ENCODE measurements at places on chromosomes 7 and 10.
A peak's percentile ranks its signal among the peaks of the same experiment; 100 is the strongest.

- DNase-seq, result no peak
Observed at GRCh38 chr7:104444017-104444416, 115.6 kb downstream of the LHFPL3 start.

GRCh38 chr10:32057036-32057372 is 779 bp upstream of the KIF5B start:
- DNase-seq, result no peak

DNA sequence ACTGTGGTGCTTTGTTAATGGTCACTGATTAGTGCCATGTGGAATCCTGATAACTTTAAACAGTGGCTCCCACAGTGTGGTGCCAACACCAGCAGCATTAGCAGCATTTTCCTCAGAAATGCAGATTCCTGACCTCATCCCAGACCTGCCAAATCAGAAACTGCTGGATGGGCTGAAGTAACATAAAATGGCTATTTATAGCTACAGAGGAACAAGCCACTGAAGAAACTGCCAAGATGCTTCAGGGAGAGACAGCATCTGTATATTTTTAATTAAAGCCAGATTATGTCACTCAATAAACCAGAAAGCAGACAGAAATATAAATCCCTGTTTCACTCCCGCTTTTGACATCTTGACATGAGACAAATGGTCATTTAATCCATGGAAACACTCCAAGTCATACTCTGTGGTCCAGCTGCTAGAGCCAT is 178.5 kb downstream of the AMPH start:
- DNase-seq, result no peak

DNA sequence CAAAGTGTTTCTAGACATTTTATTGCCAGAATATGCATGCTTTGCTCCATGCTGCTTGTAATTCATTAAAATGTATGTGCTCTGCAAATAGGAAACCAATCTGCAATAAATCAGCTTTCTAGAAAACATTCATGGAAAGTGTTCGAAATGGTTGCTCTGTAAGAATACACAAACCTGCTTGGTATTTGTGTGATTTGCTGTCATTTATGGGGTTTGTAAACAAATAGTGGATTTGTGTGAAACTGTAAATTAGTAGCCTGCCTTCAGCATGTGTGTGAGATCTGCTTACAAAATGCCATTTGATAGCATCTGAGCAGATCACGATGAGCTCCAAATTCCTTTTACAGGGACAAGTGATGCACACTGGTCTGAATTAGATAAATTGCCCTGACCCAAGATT is 219.0 kb upstream of the CSTF2T start:
- DNase-seq, result no peak

GRCh38 chr7:101186844-101187428 is 6.8 kb upstream of the NAT16 start:
- DNase-seq, result no peak

GRCh38 chr7:103797647-103798307 is 191.7 kb downstream of the RELN start:
- DNase-seq, result no peak

- DNase-seq, result peak; percentile 9
Observed at GRCh38 chr10:111109501-111110242, 32.8 kb downstream of the ADRA2A start.

DNA sequence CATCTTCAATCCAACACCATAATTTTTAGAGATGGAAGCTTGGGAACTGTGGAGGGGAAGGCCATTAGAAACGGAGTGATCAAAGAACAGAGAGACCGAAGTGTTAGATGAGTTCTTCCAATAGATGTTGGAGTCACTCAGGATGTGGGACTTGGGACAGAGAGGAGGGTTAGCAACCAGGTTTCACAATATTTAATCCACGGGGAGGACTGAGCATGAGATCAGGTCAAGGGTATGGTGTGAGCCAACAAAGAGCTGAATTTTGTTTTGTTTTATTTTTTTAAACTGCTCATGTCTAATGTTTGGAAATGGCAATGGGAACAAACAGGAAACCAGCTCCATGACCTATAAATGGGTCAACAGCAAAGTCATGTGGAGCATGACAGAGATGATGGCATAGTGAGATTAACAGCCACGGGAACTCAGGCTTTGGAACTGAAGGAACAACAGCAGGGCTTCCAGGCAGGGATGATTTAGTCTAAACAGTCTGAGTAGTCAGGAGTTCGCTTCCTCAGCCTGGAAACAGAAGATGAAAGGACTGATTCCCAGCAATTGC is 38.9 kb upstream of the AMPH start:
- no peak for DNase-seq

DNA sequence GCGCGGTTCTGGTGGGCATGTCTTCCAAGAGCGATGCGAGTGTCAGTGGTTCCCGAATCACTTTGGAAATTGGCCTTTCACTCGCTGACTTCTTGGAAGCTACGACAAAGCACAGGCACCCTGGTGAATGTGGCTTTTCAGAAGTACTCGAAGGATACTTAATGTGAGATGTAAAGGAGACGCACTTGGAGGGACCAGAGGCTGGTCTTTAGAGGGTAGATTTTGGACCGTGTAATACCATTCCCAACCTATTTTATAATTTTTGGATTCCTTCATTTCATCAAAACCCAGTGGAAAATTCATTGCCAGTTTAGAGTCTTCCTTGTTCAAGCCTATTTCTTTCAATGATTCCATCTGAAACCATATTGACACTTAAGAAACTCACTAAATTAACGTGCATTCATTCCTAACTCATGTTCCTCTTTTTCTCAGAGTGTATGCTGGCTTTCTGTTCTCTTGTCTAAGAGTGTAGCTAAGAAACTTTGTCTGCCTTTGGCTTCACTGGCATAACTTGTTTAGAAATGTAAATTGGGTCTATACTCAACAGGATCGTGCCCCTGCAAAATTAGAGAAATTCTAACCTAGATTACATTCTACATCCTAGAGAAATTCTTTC is 645 bp upstream of the COPG2 start:
- DNase-seq, result no peak

DNA sequence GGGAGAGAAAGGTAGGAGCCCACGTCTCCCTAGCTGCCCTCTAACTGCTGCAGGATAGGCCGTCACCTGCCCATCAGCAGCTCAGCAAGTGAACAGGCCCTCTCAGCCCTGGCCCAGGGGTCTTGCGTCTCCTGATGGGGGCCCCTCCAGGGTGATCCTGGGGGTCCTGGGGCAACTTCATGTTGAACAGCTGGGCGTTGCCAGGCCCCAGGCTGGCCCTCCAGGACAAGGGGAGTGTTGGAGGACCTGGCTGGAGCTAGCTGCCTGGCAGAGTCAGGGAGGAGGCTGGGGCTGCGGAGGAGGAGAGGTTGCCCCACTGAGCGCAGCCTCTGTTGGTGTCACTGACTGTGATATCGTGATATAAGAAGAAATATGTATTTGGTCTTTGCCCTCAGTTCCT is 34.7 kb downstream of the SPOCK2 start:
- DNase-seq, result no peak

DNA sequence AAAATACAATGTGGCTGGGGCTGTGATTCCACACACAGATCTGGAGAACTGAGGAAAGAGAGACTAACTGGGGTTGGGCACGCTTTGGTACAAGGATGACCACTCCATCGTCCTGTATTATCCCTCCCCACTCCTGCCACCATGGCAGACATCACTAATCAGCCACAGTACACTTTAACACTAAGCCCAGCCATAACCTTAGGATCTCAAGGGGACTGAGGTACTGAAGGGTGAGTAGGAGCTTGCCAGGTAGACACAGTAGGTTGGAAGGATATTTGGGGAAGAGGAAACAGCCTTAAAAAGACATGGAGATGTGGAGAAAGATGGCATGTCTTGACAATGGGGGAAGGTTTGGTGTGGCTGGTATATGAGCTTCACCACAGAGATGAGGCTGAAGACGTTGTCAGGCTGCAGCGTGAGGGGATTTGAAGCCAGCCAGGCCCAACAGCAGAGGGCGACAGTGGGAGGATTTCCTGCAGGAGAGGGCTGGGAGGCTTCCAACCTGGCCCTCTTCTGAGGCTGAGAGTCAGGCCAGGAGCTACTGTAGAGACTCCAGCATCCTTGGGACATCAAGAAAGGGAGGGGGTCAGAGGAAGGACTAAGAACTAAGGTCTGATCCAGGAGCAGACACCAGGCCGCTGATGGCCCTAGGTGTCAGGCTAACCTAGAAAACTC is 58.6 kb upstream of the COL13A1 start:
- DNase-seq, result no peak

DNA sequence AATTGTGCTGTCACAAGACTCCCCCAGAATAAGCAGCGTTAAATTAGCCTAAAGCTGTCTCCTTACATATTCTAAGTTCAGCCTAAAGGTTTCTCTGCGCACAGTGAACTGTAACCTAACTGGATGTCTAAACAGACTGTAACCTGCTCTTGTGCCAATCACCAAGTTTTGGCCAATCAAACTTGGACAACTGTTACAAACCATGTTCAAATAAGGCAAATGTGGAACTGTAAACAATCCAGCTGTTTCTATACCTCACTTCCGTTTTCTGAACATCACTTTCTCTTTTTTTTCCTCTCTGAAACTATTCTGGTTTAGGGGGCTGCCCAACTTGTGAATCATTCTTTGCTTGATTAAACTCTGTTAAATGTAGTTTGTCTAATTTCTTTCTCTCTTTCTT is 252.2 kb upstream of the HABP2 start:
- no peak for DNase-seq

GRCh38 chr10:124417895-124418725 is 613 bp downstream of the OAT start:
- peak; percentile 66 for DNase-seq

DNA sequence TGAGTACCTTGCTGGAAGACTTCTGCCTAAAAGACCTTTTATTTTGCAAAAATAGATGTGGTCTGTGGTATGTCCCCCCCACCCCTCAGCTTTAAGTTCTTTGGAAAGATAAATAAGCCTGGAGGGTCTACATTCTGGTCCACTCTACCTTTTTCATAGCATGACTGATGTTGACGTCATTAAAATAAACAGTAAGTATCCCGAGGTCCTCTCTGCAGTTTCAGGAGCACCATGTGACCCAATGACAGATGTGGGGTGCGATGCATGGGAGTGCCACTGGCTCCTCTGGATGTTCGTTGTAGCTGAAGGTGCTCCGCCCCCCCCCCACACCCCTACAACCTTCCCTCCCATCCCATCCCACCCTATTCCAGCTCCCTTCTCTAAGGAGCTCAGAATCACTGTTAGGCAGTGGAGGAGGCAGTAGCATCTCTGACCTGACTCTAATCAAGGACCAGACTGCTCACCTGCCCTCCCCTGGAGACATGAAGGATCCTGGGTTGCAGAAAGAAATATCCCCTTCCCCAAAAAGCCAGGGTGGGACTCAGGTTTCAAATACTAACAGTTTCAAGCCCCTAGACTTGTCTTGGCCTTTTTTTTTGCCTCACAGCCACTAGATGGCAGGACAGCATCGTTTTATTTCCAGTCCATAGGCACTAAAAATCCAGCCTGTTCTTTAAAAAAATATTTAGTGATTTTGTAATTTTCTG is 25.1 kb downstream of the CASP7 start:
- no peak for DNase-seq

DNA sequence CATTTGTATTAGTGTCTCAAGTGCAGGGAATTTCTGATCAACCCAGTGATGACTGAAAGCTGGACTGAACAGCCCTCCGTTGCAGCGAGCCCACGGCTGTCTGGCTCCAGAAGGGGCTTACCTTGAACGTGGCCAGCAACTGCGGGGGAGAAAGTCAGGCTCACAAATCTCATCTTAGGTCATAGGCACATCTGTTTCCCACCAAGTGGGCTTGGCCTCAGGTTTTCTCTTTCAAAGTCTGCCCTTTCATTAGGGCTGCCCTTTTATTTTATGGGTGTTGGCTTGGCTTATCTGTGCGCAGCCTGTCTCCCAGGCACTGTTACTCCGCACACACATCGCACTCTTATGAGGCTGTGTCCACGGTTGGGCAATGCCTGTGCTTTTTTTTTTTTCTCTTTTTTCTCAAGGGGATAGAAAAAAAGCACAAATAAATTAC is 178.0 kb downstream of the JCAD start:
- DNase-seq, result peak; percentile 51

GRCh38 chr7:52151559-52151958 is 835.0 kb upstream of the COBL start:
- DNase-seq, result no peak

DNA sequence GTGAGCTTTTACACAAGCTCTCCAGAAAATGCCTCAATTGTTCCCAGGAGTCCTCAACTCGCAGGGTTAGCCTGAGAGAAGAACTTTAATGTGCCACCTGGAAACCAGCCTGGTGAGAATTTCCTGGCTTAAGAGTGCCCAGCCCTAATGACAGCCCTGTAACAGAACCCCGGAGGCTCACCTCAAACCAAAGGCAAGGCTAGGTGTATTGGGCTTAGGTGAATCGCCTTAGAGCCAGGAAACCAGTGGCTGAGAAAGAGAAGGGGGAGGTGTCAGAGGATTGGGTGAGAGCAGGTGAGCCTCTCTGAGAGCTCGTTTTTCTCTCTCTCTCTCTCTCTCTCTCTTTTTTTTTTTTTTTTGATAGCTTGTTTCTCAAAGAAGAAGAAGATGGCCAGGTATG is 7.3 kb downstream of the OCM2 start:
- no peak for DNase-seq

- no peak for DNase-seq
Observed at GRCh38 chr10:86368046-86368445, 1.5 kb upstream of the GRID1 start.

DNA sequence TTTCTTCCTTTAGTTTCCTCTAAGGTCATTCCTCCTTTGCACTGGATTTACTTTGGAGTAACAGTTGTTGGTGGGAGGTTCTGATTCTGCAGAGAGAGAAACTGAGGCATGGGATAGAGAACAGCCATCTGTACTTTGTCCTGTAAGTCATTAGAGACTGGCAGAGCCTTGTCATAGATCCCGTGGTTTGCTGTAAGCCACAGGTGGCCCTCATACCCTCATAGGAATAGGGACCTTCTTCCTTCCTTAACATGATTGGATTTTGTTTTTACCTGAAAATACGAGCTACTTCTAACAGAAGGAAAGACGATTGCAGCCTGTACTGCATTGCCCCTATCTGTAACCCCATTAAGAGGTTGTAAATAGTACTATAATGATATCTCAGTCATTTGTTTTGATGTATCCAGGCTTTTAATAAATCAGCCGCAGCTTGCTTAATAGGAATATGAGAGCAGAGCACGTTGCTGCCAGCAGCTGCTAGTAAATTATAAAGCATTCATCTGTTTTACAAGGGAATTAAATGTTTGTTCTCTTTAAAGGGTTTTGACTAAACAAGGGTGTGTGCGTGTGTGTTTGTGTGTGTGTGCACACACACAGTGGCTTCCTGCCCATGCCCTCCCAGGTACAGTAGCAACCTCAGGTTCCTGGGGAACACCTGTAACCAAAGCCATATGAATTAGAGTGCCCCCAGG is 249.8 kb downstream of the AUTS2 start:
- peak; percentile 27 for DNase-seq

DNA sequence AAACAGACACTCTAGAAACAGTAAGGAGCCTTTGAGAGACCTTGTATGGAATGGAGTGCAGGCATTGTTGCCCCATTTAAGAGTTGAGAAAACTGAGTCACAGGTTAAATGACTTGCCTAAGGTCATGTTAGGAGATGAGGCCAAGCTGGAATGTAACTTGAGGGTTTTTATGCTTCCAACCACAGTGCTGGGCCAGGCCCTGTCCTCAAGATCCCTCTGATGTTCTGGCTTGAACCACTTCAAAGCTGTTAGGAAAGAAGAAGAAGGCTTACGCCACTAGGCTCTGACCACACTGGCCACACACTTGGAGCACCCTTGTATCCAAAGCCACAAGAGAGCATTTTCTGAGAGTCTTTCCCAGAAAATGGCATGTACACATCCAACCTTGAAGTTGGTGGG is 42.7 kb downstream of the PLAU start:
- no peak for DNase-seq

All from kidney (tissue), 22 donors.